ENCODE measurements at places on chromosomes 7 and 10.

DNA sequence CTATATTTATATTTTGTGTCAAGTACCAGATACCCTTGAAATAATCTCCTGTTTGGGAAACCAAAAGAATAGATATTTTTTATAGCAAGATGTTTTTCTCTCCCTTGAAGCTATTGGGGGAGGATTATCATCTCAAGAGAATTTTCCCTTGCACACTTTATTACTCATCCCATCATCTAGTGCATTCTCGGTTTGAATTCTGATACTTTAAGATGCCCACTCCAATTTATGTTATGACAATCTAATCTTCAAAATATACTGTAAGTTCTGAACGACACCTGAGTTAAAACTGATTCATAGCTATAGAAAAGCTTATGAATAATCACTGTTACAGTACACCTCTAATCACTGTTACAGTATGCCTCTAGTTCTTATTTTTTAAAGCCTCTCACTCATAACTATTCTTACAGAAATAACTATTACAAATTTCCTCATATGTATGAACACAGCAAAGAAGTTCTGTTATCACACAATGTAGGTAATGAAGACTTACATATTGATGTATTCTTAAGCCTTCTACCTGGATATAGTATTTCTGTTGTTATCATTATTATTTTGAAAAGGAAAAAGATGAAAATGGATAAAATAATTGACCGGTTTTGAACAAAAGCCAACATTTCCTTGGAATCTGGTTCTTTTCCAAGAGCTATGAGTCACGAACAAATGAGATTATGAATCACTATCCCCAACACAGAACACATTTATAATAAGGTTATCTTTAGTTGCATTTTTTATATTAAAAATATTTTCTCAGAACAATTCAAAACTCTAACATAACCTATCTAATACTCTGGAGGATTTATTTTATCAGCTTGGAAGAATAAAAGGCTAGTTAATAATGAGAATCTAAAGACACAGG, 72.3 kb upstream of the FAM13C start:
- no peak for DNase-seq

DNA sequence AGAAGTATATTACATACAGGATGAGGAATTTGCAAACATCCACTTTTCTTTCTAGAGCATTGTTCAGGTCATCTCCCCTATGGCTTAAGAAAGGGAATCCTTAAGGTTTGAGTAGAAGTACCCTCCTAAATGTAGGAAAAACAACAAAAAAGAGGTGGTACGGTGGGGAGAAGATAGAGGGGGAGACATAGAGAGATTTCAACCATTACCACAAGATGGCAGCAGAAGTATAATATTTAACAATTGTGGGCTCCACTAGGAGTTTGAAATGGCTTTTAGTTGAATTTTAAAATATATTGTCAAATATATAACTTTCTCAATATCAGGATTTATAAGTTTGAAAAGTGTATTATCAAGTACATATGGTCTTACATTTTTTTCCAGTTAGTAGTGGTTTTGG, 72.7 kb upstream of the PRKG1 start:
- no peak for DNase-seq

DNA sequence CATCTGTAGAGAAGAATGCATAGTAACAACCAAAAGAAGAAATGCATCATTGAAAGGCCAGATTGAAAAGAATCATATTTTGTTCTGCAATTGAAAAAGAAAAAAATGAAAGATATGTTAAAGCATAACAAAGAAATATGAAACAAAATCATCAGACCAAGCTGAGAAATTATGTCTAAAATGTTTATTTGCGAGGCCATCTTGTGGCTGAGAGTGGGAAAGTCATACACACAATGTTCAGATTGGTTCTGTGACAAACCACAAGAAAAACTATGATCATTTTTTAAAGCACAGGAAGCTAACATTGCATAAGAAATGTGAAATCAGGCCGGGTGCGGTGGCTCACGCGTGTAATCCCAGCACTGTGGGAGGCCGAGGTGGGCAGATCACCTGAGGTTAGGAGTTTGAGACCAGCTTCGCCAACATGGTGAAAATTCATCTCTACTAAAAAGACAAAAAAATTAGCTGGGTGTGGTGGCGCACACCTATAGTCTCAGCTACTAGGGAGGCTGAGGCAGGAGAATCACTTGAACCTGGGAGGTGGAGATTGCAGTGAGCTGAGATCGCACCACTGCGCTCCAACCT, 36.6 kb downstream of the ABCB5 start:
- no peak for DNase-seq

GRCh38 chr10:3701491-3701890, 83.5 kb downstream of the KLF6 start:
- no peak for DNase-seq

DNA sequence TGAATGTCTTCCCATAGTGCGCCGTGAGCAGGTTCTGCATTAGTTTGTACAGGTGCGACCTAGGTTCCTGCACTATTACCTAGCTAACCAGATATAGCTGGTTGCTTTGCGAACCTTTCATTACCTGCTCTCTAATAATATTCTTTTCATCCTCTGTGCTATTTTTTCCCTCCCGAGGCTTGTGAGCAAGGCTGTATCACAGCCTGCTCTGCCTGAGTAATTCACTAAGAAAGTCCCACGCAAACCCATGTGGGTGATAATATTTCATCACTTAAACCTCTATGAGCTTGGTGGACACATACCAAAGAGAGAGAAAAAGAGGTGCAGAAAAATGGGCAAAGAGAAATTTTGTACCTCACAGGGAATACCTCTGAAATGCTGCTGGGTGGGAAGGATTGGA, 8.4 kb downstream of the INHBA start:
- DNase-seq, result no peak

GRCh38 chr10:9189448-9189847, 1135.0 kb downstream of the GATA3 start:
- DNase-seq, result no peak

Data from NCI-H2171 (cell line).